ENCODE measurements at places on chromosomes 12 and 14. TPM values are rescaled to one million over a fixed set of nuclear protein-coding genes. Genes with fewer than 3 reads are reported as not detected.

ENO2 gene
- total RNA-seq: 14.4 TPM

CD163 gene
- total RNA-seq: 596 TPM

RNASE4 gene
- 51.9 TPM for total RNA-seq

SPX gene
- total RNA-seq: 24.0 TPM

ADAMTS20 gene
- not detected for total RNA-seq

SCN8A gene
- total RNA-seq: 0.77 TPM

Data from lung (tissue), 17 donors.